Activated B cell treated with CpG ODN at 0.5 μM for 24 hours (primary cell): ENCODE measurements at places on chromosomes 3 and 15. TPM values are rescaled to one million over a fixed set of nuclear protein-coding genes. Genes with fewer than 3 reads are reported as not detected.

- DNase-seq, result no peak
These were observed 30.1 kb downstream of the PXYLP1 start for GRCh38 chr3:141261472-141262307.

- DNase-seq, result no peak
These were observed 14.4 kb downstream of the NAA50 start for GRCh38 chr3:113731694-113732093.

- DNase-seq, result no peak
These were observed 331.3 kb upstream of the FRG2C start for GRCh38 chr3:75332794-75333193.

DNA sequence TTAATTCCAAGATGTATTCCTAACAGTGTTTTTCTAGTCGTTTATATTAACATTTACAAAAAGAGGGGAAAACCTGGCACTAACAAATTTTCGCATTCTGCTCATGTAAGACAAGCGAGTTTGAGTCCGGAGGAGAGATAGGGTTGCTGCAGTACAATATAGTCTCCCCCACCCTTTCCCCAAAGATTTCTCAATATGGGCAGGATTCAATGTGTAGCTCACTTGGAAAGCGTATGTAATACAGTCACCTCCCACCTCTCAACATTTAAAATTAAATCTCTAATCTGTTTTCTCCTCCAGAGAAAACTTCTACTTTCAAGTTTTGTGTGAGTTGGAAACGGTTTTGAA is 57.9 kb downstream of the CMSS1 start:
- DNase-seq, result no peak

DNA sequence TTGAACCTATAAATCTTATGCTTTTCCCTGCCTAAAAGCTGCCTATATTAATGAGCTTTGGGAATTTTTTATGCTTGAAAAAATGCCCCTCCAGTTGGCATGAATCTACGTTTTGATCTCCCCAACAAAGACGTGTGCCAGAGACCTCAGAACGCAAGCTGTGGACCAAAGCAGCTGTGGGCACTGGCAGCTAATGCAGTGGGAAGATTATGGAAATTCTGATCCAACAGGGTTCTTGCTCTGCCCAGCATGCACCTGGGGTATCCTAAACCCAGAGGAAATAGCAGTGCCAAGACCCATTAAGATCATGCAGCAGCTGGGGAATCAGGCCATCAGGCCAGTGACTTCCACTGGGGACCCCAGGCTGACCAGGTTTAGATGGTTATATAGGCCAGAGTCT is 423.0 kb downstream of the ZBBX start:
- no peak for DNase-seq

GRCh38 chr15:88637841-88638625 is 783 bp upstream of the ISG20 start:
- no peak for DNase-seq

DNA sequence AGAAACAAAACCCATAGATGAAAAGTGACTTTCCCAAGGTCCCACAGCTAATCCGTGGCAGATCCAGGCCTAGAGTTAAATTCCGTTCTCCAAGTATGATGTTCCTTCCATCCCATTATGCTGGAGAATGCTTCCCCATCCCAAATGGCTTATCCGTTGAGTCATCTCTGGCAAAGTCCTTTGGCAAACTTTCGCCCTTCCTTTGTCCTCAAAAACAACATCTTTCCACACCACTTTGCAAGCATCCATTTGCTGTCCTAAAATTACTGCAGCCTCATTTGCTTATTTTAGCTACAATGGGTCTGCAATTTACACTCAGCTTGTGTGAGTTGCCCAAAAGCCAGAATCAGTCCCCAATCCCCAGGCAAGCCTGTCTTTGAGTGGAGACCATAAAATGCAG is 304.0 kb upstream of the TLE3 start:
- DNase-seq, result no peak

GRCh38 chr3:106578911-106579310 is 710.1 kb upstream of the CBLB start:
- no peak for DNase-seq

GRCh38 chr3:105401691-105402149 is 35.0 kb downstream of the ALCAM start:
- DNase-seq, result no peak

DNA sequence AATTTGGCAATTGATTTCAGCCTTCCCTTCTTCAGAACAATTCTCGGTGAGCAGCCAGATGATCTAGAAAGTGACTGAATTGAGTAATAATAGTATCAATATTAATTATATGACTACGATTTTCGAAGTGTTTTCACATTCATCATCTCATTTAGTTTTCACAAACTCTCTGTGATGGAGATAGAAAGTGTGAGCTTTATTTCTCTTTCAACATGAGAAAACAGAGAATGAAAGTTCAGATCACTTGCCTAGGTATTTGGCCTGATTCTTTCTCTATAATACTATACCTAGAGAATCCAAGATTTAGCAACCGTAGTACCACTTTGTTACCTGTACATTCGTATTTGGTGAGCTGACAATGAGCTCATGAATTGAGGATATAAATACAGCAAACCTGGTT is 739.2 kb upstream of the NR2F2 start:
- no peak for DNase-seq

- no peak for DNase-seq
These were observed 36.9 kb downstream of the SH3BP5 start for GRCh38 chr3:15295506-15295905.

- no peak for DNase-seq
These were observed 964 bp downstream of the NRROS start for GRCh38 chr3:196640297-196641018.

DNA sequence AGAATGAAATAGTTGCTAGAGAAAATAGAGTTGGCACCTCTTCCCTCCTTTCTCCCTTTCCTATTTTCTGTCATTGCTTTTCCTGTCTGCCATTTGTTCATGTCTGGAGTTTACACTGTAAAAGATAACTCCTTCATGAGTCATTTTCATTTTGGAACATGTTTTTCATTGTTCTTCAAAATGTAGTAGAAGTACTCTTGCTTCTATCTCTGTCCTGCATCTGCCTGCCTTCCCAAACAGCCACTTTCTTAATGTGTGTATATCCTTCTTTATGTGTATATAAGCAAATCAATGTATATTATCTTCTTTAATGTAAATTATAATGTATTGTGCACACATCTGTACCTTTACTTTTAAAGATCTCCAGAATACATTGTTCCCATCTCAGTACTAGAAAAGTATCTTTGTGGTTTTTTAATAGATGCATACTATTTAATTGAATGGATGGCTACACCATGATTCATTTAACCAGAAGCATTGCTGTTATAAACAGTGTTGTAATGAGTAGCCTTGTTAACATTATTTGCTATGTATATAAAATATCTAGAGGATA is 41.1 kb downstream of the TSC22D2 start:
- DNase-seq, result no peak

- no peak for DNase-seq
These were observed 99.6 kb downstream of the TUSC7 start for GRCh38 chr3:116809208-116809607.

GRCh38 chr15:73889762-73890124 is 16.4 kb downstream of the TBC1D21 start:
- DNase-seq, result no peak

DNA sequence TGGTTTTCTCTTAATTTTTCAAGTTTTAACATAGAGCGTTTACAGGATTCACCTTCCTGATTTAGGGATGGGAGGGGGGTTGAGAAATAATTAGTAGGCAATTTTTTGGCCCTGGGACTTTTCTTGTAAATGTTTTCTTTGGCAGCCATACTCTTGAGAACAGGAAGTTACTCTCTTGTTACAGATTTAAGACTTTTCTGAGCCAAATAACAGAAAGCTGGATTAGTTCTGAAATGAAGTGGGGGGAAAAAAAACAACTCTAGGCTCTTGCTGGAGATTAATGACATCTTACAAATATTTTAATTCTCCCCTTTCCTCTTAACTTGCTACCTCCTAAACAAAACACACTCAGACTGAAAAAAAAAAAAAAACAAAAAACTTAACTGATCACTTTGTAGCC is 13.8 kb upstream of the POLR2M start:
- DNase-seq, result no peak

DNA sequence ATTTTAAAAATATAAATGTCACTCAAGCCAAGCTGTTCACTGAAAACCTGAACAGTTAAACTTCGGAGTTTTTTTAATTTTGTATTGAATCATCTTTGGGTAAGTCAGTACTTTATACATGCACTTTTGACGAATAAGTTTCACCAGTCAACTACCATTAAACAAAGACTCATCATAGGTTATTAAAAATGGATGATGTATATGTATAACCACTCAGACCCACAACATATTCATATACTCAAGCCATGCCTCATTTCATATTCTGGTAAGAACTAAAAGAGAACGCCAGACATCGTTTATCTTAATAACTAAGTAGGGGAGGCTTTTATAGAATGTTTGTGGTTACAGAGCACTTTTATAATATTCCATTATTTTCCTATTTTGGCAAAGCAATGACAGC is 18.3 kb downstream of the MSL2 start:
- no peak for DNase-seq

CPLX3 gene
- total RNA-seq, result 0.20 and 0.22 TPM in 2 replicates

CCDC39 gene
- total RNA-seq, result not detected in 2 replicates

EIF5A2 gene
- 6.1 and 6.9 TPM in 2 replicates for total RNA-seq

ITIH1 gene
- total RNA-seq, result 0.42 and 0.80 TPM in 2 replicates

HTR3E gene
- not detected in 2 replicates for total RNA-seq

MTFMT gene
- 9.8 and 13.5 TPM in 2 replicates for total RNA-seq

TMEM108 gene
- total RNA-seq, result not detected in 2 replicates

ANKRD34C gene
- not detected in 2 replicates for total RNA-seq

CAV3 gene
- not detected in 2 replicates for total RNA-seq

TLR9 gene
- total RNA-seq, result 10.4 and 11.4 TPM in 2 replicates
